ENCODE measurements at places on chromosomes 3 and 15.

- no peak for DNase-seq
Measured at GRCh38 chr3:154135511-154136173, 14.5 kb downstream of the ARHGEF26 start.

- no peak for DNase-seq
Measured at GRCh38 chr3:44612678-44613077, 12.2 kb upstream of the ZNF197 start.

GRCh38 chr15:101168463-101168824 is 83.4 kb downstream of the CHSY1 start:
- no peak for DNase-seq

DNA sequence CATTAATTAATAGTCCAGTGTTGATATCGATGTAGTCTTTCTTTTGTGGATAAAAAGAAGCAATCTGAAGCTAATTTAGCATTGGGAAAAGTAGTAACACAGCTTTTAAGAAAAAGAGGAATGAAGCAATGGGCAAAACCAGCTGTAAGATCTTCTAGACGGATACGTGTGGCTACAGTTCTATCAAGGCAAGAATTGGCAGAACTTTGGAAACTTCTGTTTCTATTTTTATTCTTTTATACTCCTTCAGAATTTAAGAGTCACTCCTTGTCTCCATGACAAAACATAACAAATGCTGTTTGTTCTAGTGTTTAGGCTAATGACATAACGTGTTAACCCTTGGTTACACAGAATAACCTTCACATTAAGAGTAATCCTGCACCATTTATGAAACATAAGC is 289.2 kb downstream of the ROBO2 start:
- no peak for DNase-seq

DNA sequence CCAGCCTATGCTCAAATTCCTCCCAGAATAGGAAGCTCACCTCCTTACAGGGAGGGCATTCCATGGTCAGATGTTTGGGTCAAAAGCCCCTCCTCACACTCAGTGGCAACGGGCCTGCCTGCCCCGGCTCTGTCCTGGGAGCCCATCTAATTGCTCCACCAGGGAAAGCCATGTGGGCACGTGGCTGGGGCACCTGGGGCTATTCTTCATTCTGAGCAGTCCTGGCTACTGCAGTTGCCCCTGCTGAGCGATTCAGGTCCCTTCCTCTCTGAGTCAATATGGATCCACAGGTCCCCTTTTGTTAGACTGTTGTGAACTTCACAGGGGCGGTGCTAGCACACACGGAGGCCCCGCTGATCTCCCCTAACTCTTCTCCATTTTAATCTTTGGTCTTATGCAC is 39.4 kb downstream of the TPRA1 start:
- no peak for DNase-seq

DNA sequence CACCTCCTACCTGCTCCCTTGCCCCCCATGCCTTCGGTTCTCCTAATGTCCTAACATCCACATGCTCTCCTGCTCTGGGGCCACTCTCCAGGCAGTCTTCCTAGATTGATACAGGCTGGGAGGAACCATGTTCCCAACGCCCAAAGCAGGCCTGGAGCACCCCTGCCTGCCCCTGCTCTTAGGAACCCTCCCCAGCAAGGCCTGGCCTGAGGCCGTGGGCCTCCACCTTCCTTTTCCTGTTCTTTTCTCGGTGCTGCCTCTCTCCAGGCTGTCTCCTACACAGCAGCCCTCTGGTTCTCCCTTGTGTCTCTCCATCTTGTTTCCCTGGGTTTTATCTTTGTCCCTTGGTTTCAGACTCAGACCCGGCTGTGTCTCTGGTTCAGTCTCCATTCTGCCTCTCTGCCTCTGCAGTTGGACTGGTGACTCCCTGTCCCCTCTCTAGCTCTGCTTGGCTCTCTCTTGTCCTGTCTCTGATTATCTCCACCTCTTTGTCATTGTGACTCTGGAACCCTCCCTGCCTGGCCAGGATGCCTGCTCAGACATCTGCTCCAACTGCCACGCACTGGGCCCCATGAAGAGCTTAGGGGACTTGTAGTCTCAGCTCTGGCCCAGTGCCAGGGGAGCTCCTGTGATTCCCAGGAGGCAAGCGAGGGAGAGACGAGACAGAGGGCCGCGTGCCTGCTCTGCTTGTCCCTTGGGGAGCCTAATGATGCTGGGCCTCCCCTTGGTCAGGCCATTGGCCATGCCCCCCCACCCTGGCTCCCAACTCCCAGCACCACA is 26.0 kb upstream of the RPL29 start:
- no peak for DNase-seq

- no peak for DNase-seq
Measured at GRCh38 chr3:39275963-39276593, 3.8 kb downstream of the CX3CR1 start.

- DNase-seq, result no peak
Measured at GRCh38 chr3:107092121-107092520, 285.1 kb upstream of the CCDC54 start.

DNA sequence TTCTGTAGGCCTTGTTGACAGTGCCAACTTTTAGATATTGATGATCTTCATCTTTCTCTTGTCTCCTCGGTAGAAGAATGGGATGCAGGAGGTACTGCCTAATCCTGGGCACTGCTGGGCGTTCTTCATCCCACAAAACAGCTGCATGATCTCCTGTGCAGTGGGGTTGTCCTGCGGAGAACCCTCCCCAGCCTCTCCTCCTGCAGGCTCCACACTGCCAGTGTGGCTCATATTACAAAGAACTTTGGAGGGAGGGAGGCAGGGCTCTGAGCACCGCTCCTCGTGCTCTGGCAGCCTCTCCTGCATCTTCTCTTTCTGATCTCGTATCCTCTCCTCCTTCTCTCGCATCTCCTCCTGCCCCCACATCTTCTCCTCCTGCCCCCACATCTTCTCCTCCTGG is 7.5 kb downstream of the GOLGA6L2 start:
- no peak for DNase-seq

DNA sequence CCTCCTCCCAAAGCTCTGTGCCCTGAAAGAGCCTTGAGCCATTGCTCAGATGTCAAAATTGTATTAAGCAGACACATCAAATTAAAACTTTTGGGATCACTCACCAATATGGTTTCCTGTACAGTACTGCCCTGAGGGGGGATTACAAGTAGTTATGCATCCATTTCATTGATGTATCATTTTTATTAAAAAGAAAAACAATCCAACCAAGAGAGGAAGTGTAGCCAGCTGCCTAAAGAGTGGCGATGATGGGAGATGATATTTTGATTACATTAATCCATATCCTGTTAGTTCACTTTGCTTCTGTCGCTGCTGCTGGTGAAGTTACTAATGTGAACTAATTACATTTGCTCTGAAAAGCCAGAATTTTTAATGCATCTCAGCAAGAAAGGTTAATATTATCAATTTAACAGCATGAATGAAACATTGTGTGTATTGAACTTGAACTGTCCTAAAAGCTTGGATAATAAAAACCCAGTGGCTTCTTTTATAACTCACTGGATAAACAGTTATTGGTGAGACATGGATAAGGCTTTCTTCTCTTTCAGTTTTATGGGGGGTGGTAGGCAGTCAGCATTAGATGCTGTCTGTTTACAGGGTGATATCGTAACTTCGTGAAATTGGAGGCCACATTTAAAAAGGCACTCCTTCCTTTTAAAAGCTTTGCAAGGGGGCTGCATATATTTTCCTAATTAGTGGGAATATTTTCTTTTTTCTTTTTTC is 87.7 kb downstream of the IGF1R start:
- DNase-seq, result no peak

DNA sequence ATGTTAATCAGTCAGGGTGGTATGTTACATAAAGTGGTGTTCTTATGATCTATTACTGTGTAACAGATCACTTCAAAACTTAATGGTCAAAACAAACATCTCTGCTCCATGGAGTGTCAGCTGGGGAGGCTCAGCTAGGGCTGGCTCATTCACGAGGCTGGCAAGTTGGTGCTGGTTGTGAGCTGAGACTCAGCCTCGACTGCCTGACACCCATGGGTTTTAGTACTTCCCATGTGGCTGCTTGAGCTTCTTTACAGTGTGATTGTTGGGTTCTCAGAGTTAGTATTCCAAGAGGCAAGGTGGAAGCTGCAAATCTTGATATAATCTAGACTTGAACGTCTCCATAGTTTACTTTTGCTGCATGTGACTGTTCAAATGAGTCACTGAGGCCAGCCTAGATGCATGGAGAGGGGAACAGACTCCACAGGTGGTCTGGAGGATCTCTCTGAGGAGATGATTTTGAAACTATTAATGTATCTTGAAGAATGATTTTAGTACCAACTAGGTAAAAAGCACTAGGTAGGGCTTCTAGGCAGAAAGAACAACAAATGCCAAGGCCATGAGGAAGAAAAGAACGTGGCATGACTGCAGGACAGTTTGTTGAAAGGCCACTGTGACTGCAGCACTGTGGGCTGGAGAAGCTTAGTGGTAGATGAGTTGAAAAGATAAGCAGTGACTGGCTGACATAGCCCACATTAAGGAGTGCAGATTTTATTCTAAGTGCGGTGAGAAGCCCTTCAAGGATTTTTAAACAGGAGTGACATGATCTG is 281.1 kb upstream of the PROK2 start:
- no peak for DNase-seq

- DNase-seq, result no peak
Measured at GRCh38 chr15:101118615-101119014, 133.2 kb downstream of the CHSY1 start.

- no peak for DNase-seq
Measured at GRCh38 chr3:191256405-191256804, 57.4 kb downstream of the OSTN start.

GRCh38 chr15:55461447-55461846 is 46.6 kb downstream of the DNAAF4 start:
- DNase-seq, result no peak

- no peak for DNase-seq
Measured at GRCh38 chr3:45524565-45524964, 70.0 kb upstream of the LIMD1 start.

DNA sequence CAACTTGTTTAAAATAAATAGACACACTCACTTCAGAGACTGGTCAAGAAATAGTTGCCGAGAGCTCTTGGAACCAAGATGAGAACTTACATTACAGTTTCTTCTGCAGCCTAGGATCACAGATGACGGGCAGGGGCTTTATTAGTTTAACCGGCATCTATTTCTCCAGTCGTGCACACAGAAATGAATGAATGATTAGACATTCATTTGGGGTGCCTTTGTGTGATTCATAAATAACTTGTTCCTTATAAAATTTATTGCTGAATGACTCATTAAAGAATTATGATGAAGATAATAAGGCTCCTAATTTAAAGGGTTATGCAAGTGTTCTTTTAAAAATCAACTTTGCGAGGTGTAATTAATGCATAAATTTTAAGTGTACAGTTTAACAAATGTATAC is 20.8 kb downstream of the NFKBIZ start:
- DNase-seq, result no peak

DNA sequence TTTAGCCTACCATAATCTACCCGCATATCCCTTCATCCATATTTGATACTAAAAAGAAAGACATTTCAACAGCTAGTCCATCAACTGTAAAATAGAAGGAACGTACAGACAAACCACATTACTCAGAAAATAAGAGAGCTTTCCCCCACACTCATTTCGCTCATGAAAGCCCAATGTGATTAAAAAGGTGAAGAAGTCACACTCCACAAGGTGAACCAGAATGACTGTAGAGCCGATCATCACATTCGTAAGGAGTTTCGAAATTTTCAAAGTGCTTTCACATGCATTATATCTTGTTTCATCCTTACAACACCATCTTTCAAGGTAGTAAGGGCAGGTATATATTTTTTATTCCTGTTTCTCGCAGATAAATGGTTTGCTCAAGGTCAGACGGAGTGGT is 225.3 kb downstream of the FOXP1 start:
- no peak for DNase-seq

- DNase-seq, result no peak
Measured at GRCh38 chr15:67559576-67559975, 17.1 kb downstream of the MAP2K5 start.

DNA sequence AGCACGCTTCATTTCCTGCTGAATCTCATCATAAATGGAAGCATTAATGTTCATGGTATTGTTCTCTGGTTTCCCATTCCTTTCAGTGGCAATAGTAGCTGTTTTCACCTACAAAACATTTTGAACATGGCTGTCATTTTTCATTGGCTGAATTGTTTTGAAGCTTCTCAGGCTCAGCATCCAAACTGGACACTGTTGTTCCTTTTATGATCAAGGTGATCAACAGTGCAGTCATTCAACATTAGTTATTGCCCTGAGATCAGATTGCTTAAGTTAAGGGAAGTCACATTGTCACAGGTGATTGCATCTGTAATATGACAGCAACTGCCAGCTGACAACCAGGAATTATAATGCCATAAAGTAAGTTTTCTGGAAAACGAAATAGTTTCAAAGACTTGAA is 46.9 kb downstream of the SATB1 start:
- peak; percentile 29 for DNase-seq

DNA sequence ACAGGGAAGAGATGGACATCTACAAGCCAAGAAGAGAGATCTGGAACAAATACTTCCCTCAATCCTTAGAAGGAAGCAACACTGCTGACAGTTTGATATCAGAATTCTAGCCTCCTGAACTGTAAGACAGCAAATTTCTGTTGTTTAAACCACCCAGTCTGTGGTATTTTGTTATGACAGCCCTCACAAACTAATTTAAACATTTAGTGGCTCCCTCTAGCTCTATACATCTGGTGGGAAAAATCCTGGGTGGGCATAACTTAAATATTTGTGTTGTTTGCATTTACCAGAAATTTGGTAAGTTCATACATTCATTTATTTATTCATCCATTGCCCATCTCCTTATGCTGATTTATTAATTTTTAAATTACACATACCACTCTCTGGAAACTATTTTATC is 62.5 kb upstream of the GSK3B start:
- no peak for DNase-seq

DNA sequence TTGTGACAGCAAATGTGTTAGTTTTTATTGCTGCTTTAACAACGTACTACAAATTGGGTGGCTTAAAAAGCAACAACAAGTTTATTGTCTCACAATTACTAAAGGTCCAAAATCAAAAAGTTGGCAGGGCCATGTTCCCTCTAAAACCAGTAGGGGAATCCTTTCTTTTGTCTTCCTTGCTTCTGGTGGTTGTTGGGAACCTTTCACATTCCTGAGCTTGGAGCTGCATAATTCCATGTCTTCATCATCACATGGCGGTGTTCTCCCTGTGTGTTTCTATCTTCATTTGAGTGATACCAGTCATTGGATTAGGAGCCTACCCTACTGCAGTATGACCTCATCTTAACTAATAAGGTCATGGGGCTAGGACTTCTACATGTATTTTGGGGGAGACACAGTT is 7.4 kb downstream of the SPRED1 start:
- no peak for DNase-seq

DNA sequence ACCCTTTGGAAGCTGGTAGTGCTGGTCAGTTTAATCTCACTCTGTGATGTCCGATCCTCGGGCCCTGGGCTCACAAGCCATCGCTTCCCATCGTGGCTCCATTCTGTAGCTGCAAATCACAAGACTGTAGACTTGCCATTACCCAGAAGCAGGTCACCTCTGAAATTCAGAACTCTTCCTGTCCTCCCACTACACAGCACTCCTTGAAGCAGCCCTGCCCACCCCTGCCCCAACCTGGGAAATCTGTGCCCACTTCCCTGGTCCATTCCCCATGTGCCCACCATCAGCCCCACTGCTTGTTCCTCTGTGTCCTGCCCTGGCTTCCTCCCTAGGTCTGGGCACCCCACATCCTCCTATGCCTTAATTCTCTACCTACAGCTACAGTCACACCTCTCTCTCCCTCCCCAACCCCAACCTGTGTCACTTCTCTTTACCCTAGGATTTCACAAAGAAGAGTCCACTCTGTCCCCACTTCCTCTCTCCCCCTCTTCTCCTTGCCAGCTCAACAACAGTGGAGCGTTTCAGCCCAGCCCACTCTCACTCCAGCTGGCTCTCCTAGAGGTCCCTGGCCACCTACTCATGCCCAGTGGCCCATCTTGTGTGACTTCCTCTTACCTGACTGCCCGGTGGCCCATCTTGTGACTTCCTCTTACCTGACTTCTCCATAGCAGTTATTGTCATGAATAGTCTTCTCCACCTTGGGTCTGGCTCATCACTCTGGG is 8.3 kb downstream of the ZNF710 start:
- no peak for DNase-seq

Measured in NCI-H774 (cell line).